ENCODE measurements at places on chromosomes 12 and 14.
A peak's percentile ranks its signal among the peaks of the same experiment; 100 is the strongest.

- DNase-seq: no peak
Observed at GRCh38 chr12:4850857-4851380, 58.8 kb upstream of the KCNA1 start.

DNA sequence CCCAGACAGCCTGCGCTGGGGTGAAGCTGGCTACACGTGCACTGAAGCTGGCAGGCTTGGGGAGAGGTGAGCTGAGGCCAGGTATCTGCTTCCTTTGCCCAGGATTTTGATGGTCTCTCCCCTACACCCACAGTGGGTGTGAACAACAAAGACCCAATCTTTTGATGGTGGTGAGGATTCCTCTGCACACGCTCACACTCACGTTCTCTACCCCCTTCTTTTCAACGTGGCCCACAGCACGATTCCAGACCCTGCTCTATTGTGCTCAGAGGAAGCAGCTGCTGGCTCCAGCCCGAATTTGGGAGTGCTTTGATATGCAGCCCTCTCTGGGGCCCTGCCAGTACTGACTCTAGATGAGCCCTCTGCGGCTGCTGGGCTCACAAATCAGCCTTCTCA lies 4.9 kb downstream of the CD9 start:
- no peak for DNase-seq

DNA sequence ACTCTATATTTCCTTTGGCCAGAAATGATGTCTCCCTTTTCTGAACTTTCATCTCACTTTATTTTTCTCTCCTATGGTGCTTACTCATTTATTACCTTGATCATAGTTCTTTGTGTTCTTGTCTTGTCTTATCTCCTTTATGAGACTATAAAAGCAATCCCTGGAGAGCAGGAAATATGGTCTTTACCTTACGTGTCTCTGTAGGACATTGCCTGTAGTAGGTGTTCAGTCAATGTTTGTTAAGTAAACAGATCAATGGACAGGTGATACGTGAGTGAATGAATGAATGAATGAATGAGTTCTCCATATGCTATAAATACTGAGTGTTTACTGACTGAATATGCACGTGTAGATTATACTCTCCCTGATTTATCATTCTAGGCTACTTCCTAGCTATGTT lies 193.7 kb upstream of the HMGA2 start:
- DNase-seq: no peak

DNA sequence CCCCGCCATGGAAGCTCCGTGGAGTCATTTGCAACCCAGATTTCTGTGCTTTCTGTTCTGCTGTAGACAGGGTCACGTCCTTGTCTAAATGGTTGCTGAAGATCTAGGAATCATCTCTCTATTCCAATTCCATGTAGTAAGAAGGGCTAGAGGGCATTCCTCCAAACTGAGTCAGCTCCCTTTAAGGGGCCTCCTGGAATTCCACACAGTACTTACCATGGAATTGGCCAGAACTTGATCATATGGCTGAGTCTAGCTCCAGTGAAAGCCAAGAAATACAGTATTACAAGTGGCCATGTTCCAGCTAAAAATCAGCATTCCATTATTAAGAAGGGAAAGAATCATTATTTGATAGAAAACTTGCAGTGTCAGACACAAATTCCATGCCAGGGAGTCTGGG lies 171.9 kb downstream of the PRKCH start:
- no peak for DNase-seq

- DNase-seq: no peak
Observed at GRCh38 chr12:59131462-59131861, 211.2 kb upstream of the LRIG3 start.

- no peak for DNase-seq
Observed at GRCh38 chr12:91763654-91764370, 381.8 kb downstream of the BTG1 start.

DNA sequence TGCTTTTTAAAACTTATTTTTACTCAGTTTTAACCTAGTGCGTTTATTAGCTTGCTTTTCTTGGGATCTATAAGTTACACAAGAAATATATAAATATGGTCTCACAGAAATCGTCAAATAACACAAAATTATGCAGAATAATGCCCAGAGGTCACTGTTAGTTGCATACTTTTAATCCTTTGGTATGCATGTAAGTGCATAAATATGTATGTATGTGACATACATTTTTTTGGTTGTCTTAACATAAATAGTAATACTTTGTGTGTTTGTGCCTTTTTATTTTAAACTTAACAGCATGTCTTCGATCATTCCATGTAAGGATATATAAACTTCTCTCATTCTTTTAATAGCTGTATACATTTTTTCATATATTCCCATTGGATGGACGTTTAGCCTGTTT lies 459.6 kb downstream of the PCNX1 start:
- DNase-seq: no peak

DNA sequence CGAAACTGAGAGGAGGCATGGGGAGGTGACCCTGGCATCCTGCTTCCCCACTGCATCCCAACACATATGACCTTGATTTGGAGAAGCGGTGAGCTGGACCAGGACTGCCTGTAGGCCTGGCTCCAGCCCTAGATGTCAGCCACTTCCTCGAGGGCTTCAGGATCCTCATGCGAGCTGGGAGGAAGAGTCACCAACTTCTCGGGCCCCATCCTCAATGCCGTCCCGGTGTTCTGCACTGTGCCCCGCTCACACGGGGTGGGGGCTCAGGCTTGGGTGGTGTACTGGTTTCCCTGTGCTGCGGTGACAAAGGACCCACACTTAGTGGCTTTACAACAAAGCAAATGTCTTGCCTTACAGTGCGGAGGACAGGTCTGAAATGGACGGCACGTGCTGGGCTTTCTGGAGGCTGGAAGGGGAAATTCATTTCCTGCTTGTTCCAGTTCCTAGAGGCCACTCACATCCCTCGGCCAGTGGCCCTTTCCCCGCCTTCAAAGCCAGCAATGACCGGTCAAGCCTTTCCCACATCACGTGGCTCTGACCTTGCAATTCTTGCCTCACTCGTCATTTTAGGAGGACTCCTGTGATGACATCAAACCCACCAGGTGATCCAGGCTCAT lies 298.1 kb upstream of the RTL1 start:
- no peak for DNase-seq

DNA sequence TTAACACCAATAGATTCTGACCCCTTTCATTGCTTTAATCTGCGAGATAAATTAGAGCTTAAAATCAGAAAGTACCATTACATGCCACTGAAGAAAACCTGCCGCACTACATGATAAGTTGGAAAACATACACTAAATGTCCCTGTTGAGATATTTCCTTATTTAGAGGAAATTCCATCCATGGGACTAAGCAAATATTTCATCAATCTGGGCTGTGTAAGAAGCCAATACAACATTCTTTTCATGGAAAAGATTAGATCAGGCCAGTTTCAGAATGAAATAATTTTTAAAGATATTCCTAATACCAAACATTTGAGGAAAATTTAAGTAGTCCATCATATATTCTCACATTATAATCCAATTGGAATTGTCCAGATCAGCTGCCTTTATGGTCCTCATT lies 112.8 kb downstream of the LLPH start:
- no peak for DNase-seq

GRCh38 chr12:2959505-2960389 lies 550 bp downstream of the TEAD4 start:
- no peak for DNase-seq

- no peak for DNase-seq
Observed at GRCh38 chr12:131458931-131459772, 251.7 kb upstream of the SFSWAP start.

DNA sequence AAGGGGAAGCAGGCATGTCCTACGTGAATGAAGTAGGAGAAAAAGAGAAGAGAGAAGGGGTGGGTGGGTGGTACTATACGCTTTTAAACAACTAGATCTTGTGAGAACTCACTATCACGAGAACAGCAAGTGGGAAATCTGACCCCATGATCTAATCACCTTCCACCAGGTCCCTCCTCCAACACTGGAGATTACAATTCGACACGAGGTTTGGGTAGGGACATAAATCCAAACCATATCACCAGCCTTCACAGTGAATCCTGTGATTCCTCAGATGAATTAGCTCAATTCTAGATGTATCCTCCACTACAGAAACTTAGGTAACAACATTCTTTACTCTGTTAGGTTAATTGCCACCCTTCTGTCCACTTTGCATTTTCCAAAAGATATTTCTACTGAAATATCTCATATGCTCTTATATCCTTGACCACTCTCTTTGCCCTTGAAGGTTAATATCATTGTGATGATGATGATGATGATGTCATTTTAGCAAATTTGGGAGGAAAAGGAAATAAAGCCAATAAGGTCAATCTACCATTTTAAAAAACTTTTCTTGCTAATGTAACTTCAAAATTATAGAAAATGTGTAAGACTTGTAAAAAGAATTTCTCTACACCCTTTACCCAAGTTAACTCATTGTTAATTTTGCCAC lies 23.2 kb upstream of the CCNT1 start:
- DNase-seq: no peak

GRCh38 chr14:105197211-105197641 lies 16.1 kb upstream of the NUDT14 start:
- DNase-seq: no peak

- DNase-seq: no peak
Observed at GRCh38 chr12:19215115-19215514, 85.6 kb downstream of the PLEKHA5 start.

DNA sequence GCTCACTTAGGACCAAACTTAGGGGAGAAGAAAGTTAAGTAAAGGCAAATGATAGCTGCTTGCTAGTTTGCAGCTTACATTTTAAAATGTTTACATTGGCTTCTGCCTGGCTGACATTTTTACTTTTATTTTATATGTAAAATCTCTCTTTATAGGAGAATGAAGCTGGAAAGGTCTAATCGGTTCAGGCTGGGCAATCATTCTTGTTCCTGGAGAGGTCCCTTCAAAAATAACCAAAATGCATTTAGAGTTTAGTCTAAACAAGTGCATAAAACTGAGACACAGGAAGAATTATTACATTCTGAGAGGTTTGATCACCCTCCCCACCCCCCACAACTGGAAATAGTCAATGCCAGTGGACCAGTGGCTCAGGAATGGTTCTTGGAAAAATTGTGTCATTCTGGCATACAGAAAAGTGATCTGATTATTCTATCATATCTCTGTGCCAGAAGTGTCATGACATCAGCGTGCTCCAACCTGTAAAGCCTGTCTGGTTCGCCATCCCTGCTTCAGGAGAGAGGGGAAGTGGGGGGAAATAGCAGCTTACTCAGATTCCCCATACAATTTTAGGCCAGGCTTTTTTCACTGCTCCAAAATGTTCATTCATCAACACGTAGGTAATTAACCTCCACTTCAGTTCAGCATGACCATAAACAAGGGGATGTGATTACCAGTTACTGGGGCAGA lies 4.2 kb downstream of the PRICKLE1 start:
- no peak for DNase-seq

- no peak for DNase-seq
Observed at GRCh38 chr14:70987041-70987440, 79.8 kb downstream of the PCNX1 start.

GRCh38 chr14:97978341-97978740 lies 1181.2 kb downstream of the VRK1 start:
- peak; percentile 47 for DNase-seq

Measured in C1 segment of cervical spinal cord (tissue), 14 donors.